ENCODE measurements at places on chromosomes 7 and 10. TPM values are rescaled to one million over a fixed set of nuclear protein-coding genes. Genes with fewer than 3 reads are reported as not detected.

Gene TAS2R4
- total RNA-seq = 2.1 TPM

Gene SPDYE2
- total RNA-seq = not detected

Gene NOS3
- total RNA-seq = 20.9 TPM

Gene TUBB8
- total RNA-seq = not detected

Gene TBC1D12
- 10.5 TPM for total RNA-seq

Gene NT5C3A
- total RNA-seq = 16.2 TPM

Measured in bladder microvascular endothelial cell (primary cell).